ENCODE measurements at places on chromosomes 1 and 21. TPM values are rescaled to one million over a fixed set of nuclear protein-coding genes. Genes with fewer than 3 reads are reported as not detected.

The GABRD gene
- total RNA-seq, result not detected

The SASS6 gene
- total RNA-seq, result 0.74 TPM

The CD1E gene
- total RNA-seq, result not detected

The DMBX1 gene
- not detected for total RNA-seq

The LRIF1 gene
- total RNA-seq, result 19.5 TPM

The CD1B gene
- total RNA-seq, result not detected

The SWT1 gene
- total RNA-seq, result 8.1 TPM

The FMO1 gene
- total RNA-seq, result 7.8 TPM
